ENCODE measurements at places on chromosomes 7 and 10.

- DNase-seq = no peak
Measured at GRCh38 chr7:121192834-121193233, 136.0 kb upstream of the WNT16 start.

DNA sequence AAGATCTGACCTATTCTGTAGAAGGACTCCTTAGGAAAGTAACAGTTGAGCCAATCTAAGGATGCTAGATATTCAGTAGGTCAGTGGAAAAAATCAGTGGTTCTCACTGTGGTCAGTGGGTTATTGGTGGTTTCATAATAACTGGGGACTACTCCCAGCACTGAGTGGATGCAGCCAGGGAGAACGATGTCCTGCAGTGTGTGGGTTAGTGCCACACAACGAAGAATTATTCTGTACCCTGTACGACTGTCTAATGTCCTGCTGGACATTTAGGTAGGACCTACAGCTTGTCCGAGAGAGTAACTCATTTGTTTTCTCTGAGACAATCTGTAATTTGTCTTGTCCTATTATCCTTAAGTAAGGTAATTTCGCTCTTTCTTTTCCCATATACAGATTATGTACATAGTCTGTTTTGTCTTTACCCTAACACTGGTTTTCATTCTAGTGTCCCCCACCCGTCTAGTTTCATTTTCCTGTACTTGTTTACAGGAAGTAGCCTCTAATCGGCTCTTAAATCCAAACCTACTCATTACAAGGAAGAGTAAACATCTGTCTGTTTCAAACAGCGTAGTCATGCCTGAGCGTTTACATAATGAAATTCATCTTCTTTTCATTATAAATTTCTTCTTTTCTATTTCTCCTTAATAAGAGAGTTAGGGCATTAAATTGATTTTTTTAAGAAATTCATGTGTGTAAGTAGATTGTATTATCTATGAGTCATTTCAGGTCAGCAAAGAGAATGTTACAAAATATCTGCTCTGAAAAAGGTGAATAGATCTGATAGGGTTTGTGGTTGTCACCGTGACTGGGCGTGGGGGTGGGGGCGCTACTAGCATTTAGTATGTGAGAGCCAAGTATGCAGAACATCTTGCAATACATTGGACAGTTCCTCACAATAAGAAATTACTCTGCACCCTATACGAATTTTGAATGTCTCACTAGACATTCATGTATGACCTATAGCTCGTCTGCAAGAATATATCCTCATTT is 8.3 kb upstream of the ZC3HAV1L start:
- peak; percentile 41 for DNase-seq

DNA sequence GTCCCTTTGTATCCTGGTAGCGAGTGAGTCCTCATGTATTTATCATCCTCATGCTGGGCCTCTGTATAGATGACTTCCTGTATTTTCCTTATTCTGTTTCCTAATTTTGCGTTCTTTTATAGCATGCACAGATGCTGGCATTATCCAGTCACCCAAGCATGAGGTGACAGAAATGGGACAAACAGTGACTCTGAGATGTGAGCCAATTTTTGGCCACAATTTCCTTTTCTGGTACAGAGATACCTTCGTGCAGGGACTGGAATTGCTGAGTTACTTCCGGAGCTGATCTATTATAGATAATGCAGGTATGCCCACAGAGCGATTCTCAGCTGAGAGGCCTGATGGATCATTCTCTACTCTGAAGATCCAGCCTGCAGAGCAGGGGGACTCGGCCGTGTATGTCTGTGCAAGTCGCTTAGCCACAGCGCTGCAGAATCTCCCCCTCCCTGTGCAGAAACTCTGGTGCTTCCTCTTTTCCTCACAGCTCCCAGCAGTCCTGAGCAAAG is 183.1 kb upstream of the PRSS58 start:
- no peak for DNase-seq

- DNase-seq = no peak
Measured at GRCh38 chr7:7665031-7665430, 24.5 kb downstream of the UMAD1 start.

- no peak for DNase-seq
Measured at GRCh38 chr7:52257890-52258289, 777.5 kb upstream of the POM121L12 start.

DNA sequence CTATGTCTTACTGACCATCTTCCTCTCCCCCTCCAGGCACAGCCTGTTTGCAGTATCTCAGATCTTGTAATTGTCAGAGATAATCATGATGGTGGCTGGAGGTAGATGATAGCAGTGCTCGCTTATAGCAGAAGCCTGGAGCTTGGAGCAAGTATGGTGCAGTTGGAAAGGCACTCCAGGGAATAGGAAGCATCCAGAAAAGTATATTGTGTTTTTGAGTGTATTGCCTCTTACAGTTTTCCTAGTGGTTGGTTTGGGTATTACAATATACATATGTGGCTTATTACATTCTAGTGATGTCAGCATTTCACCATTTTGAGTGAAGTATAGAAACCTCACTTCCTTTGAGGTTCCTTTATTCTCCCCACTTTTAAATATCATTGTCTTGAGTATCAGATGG is 101.5 kb downstream of the STK31 start:
- DNase-seq = no peak

DNA sequence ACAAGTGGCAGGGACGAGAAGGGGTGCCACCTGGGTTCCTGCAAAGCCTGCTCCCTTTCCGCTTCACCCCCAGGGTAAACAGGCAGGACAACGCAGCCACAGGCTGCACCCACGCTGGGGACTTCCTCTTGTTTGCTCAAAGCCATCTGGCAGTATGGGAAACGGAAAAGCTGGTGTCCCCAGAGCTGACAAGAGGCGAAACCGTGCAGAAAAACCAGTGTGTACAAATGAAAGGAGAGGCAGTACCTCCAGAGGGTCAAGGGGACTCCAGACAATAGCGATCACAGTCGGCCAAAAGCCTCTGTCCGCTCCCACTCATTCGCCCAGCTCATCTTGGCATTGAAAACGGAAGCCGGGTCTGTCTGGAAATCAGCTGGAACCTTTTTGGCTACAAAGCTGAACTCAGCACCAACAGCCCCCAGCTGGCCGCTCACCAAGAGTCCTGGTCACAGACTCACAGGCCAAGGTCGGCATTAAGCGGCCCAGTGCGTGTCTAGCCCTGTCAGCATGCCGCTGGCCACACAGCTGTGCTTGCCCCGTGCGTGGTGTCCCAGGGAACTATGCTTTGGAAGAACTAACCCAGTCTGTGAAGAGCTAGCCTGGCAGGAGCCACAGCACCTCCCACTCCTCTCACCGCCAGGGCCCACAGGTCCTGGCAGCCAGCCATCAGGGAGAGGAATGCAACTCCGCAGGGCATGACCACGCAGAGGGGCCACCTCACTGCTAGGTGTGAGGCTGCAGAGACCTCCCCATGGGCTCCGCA is 10.4 kb downstream of the TNS3 start:
- DNase-seq = no peak

GRCh38 chr10:22997096-22997495 is 69.2 kb downstream of the ARMC3 start:
- no peak for DNase-seq

GRCh38 chr7:55549457-55549856 is 22.8 kb downstream of the VOPP1 start:
- no peak for DNase-seq

GRCh38 chr7:96589038-96589437 is 120.6 kb downstream of the SEM1 start:
- no peak for DNase-seq

GRCh38 chr10:49362596-49363260 is 33.2 kb downstream of the DRGX start:
- DNase-seq = no peak

DNA sequence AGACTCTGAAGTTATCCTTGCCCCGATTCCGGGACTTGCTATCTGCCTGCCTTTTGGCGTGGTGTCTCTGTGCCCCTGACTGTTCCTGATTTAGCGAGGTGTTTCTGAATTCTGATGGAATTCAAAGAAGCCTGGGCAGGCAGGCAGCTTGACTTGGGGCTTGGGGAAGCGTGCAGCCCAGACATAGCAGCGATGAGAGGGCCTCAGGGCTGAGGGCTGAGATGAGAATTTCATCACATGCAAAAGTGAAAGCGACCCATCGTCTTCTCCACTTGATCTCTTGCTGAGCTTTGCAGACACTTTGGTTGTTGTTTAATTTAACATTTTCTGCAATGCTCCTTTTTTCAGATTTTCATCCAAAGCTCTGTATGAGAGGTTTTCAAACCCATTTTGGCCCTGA is 57.8 kb downstream of the TCF7L2 start:
- DNase-seq = no peak

- no peak for DNase-seq
Measured at GRCh38 chr10:78357141-78358063, 323.7 kb downstream of the RPS24 start.

GRCh38 chr7:7766671-7767070 is 48.3 kb upstream of the RPA3 start:
- DNase-seq = no peak

GRCh38 chr10:122725768-122726167 is 26.1 kb upstream of the C10orf120 start:
- DNase-seq = no peak

GRCh38 chr7:158010961-158011693 is 576.5 kb downstream of the PTPRN2 start:
- no peak for DNase-seq

DNA sequence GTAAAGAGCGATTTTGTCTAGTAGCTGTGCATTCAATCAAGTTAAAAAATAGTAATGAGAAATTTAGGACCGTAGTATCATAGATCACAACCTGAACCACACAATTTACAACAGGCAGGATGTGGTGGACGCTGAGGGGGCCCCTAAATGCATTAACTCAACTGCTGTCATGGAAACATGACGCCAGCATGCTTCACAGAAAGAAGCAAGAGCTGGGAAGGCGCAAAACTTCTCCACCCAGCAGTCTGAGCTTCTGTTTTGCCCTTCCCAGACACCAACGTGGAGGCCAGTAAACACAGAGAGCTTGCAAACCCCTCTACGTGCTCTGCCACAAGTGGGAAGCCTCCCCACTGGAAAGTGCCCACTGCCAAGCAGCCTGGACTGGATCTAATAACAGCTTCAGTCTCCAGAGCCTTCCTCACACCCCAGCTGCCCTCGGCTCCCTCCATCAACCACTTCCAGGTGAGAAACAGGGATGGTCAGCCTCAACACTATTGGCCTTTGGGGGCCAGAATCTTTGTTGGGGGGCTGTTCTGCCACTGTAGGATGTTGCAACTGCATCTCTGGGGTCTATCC is 151.8 kb downstream of the SFMBT2 start:
- DNase-seq = peak; percentile 60

DNA sequence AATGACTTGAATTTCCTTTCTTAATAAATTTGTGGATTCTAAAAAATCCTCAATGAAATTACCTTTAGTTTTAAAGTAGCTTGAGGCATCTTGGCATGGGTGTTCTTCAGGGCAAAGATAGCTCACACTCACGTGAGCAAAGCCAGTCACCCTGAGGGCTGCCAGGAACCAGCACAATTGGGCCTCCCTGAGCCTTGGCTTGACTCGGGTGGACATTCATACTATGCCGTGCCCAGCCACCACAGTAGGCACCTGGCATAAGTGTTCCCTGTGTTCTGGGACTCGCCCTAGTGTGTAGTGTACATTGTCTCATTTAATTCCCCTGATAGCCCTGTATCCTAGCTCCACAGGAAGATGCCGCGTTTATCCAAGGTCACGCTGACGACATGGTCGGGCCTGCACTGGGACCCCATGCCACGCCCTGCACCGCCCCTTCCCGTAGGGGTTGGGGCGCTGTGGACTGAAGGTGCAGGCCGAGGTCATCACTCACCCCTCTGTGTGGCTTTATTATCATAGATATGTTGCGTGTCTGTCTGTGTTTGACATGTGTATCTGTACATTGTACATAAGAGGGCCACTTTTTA is 67.7 kb downstream of the DYNC2I1 start:
- DNase-seq = no peak

GRCh38 chr7:98836811-98837629 is 32.8 kb downstream of the TMEM130 start:
- no peak for DNase-seq

- DNase-seq = no peak
Measured at GRCh38 chr10:88195841-88196240, 332.4 kb downstream of the PTEN start.

GRCh38 chr10:69362471-69362954 is 54.2 kb downstream of the TACR2 start:
- no peak for DNase-seq

GRCh38 chr10:101828766-101829551 is 10.7 kb upstream of the OGA start:
- DNase-seq = no peak

DNA sequence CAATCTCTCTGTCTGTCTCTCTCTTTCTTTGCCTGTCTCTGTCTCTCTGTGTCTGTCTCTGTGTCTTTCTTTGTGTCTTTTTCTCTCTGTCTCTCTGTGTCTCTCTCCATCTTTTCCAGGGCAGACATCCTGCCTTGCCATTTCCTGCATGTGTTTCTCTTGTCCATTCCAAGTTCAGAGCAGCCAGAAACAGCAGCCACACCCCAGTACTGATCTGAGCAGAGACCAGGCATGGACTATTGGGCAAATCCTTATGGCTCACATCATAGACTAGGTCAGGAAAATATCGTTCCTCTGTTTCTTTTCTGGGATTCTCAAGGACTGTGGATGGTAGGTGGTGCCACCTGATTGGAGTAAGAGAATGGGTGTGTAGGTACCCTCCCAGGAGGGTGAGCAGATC is 95.8 kb downstream of the RAMP3 start:
- no peak for DNase-seq

GRCh38 chr7:18387191-18387735 is 108.3 kb upstream of the HDAC9 start:
- no peak for DNase-seq

GRCh38 chr7:74253835-74254128 is 417 bp downstream of the RFC2 start:
- DNase-seq = no peak

DNA sequence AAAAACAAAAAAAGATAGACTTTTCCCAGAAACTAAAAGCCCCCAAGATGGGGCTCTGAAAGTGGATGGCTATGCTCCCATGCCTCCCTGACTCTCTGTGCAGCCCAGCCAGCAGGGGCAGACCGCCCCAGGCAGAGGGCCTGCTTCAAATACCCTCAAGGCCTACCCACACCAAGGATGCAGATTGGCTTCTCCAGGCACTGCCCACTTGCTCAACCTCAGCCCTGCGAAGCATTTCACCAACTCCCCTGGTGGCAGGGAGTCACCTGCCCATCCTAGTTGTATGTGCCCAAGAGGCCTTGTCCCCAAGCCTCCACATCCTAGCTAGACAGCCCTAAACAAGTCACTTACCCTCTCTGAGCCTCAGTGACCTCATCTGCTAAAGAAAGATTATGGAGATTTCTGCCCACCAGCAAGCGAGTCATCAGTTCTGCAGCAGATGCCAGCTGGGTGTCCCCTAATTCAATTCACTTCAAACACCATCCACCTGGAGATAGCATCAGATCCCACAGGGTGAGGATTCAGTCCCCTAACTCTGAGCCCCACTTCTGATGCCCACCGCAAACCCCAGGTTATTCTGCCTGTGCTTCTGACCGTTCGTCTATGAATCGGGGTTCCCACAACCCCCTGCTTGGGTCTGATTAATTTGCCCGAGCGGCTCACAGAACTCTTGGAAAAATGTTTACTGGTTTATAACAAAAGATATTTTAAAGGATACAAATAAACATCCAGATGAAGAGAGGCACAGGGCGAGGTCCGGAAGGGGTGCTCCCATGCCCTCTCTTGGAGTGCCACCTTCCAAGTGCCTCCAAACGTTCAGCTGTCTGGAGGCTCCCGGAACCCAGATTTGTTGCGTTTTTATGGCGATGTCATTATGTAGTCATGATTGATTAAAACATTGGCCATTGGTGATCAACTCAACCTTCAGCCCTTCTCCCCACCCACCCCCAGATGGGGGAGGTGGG is 18.6 kb upstream of the ZMIZ1 start:
- DNase-seq = no peak
